ENCODE measurements at places on chromosomes 11 and 22. TPM values are rescaled to one million over a fixed set of nuclear protein-coding genes. Genes with fewer than 3 reads are reported as not detected.

SLC6A5 gene
- 0.05 TPM for total RNA-seq

- peaks cover 6% of the 10 kb centered on the region for H3K4me1 ChIP-seq
- no peak for DNase-seq
- no peak overlapping the region for H3K4me3 ChIP-seq
- H3K27me3 ChIP-seq = peaks cover 10% of the 10 kb centered on the region
- no peaks in the 10 kb centered on the region for H3K36me3 ChIP-seq
Observed at GRCh38 chr22:43399338-43399979, 12.4 kb upstream of the MPPED1 start.

GRCh38 chr11:128042290-128042751, 545.0 kb downstream of the ETS1 start:
- H3K27ac ChIP-seq = no peak overlapping the region
- no peak for DNase-seq
- H3K4me3 ChIP-seq = no peak overlapping the region
- no peaks in the 10 kb centered on the region for H3K36me3 ChIP-seq
- H3K27me3 ChIP-seq = no peaks in the 10 kb centered on the region

DNA sequence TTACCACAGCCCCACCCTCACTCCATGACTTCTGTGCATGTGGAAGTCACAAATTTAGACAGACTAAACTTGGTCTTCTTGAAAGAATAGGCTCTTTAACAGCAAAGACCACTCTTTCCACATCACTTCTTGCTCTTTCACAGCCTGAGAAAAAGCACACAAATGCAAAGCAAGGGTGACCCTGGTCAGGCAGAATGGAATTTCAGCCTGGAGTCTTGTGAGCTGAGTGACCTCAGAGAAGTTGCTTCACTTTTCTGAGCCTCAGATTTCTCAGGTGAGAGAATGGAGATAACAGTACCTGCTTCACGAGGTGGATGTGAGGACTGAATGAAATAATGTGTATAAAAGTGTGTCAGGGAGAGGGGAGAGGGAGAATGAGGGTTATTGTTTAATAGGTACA, 26.8 kb upstream of the LIPT2 start:
- H3K36me3 ChIP-seq = no peaks in the 10 kb centered on the region
- H3K27me3 ChIP-seq = peaks cover 10% of the 10 kb centered on the region
- no peak overlapping the region for H3K4me3 ChIP-seq
- H3K4me1 ChIP-seq = no peaks in the 10 kb centered on the region
- H3K27ac ChIP-seq = no peak overlapping the region
- DNase-seq = no peak

ART1 gene
- total RNA-seq = not detected

DNA sequence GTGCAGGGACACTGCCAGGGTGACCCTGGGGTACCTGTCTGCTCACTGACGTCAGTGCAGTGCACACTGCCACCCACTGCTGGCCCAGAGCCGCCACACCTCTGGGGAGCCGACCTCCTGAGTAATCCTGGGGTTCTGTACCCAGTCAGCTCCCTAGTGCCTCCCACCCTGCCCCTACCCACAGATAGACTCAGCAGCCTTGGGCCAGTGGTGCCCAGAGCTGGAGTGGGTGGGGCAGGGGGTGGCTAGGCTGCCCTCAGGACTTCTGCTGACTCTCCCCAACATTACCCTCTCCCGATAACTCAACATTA, 5.8 kb downstream of the NRXN2 start:
- no peaks in the 10 kb centered on the region for H3K36me3 ChIP-seq
- no peak overlapping the region for H3K4me3 ChIP-seq
- H3K27me3 ChIP-seq = peaks cover 90% of the 10 kb centered on the region
- peaks cover 7% of the 10 kb centered on the region for H3K4me1 ChIP-seq
- no peak for DNase-seq

DNA sequence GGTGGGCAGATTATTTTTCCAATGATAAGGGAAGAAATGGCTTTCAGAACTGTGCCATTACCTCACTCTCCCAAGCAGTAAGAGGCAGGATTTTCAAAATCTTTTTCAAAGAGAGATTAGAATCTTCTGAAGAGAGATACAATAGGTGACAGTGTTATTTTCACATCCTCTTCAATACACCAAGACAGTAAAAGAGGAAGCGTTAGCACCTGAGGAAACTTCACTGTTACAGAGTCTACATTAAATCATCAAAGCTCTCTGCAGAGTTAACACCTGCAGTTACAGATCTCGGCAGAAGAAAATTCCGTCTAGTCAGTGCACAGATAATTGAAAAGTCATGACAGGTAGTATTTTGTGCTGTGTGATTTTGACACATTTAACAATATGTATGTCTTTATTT, 144.9 kb downstream of the PGR start:
- no peak for DNase-seq
- H3K36me3 ChIP-seq = peaks cover 4% of the 10 kb centered on the region
- H3K4me1 ChIP-seq = no peaks in the 10 kb centered on the region
- H3K4me3 ChIP-seq = no peak overlapping the region
- no peaks in the 10 kb centered on the region for H3K27me3 ChIP-seq

- no peak overlapping the region for H3K27ac ChIP-seq
- no peak overlapping the region for H3K4me3 ChIP-seq
- no peaks in the 10 kb centered on the region for H3K27me3 ChIP-seq
- DNase-seq = no peak
Observed at GRCh38 chr11:130180491-130180890, 20.9 kb downstream of the ST14 start.

GRCh38 chr11:61689164-61689496, 8.9 kb downstream of the DAGLA start:
- H3K27ac ChIP-seq = no peak overlapping the region
- no peak overlapping the region for H3K4me3 ChIP-seq
- H3K36me3 ChIP-seq = no peaks in the 10 kb centered on the region

- H3K4me3 ChIP-seq = no peak overlapping the region
- H3K36me3 ChIP-seq = peaks cover 2% of the 10 kb centered on the region
- H3K4me1 ChIP-seq = no peaks in the 10 kb centered on the region
- H3K27ac ChIP-seq = no peak overlapping the region
Observed at GRCh38 chr11:37858398-37858797, 1260.4 kb upstream of the RAG2 start.
